ENCODE measurements at places on chromosomes 3 and 15. TPM values are rescaled to one million over a fixed set of nuclear protein-coding genes. Genes with fewer than 3 reads are reported as not detected.

Gene ZDHHC23
- 4.8 TPM for total RNA-seq

Gene ZNF106
- 105 TPM for total RNA-seq

GRCh38 chr15:78565951-78566774 is 843 bp downstream of the CHRNA5 start:
- no peak for DNase-seq

Gene TPRG1
- 11.7 TPM for total RNA-seq

DNA sequence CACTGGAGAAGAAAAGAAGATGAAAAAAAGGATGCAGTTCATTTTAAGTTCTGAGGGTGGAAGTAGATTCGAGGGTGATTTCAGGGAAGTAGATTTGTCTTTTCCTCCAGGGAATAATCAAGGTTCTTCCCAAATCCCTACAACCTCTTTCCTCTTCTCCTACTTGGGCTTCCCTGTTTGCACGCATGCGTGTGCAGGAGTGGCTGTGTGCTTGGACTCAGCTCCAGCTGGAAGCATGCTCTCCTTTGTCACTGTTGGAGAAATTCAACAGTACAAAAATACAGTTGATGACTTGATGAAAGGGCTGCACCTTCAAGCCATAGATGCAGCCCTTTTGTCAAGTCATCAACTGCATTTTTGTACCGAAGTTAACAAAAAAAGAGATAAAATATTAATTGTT is 3.8 kb downstream of the OR5K2 start:
- DNase-seq, result no peak

Gene SUCLG2
- total RNA-seq, result 52.2 TPM

- DNase-seq, result no peak
Measured at GRCh38 chr3:25455441-25456132, 27.5 kb downstream of the RARB start.

GRCh38 chr3:34213478-34213877 is 415.0 kb downstream of the PDCD6IP start:
- no peak for DNase-seq

Data from omental fat pad (tissue), 4 donors.